ENCODE measurements at places on chromosomes 2 and 18.

DNA sequence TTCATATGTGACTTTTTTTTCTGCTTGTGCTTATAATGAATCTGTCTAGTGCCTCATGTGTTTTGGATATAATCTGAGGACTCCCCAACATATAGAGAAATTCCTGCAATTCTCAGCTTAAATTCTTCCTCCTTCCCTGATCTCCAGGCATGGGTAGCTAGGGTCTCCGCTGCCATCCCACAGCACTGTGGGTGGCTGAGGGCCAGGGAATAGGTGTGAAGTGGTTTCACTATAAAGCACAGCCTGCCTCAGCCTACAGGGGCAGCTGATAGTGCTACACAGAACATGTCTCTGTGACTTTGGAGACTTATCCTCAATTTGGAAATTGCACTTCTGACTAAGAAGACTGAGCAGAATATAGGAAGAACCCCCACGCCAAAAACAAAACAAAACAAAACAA, 137.3 kb upstream of the NABP1 start:
- no peak for DNase-seq

DNA sequence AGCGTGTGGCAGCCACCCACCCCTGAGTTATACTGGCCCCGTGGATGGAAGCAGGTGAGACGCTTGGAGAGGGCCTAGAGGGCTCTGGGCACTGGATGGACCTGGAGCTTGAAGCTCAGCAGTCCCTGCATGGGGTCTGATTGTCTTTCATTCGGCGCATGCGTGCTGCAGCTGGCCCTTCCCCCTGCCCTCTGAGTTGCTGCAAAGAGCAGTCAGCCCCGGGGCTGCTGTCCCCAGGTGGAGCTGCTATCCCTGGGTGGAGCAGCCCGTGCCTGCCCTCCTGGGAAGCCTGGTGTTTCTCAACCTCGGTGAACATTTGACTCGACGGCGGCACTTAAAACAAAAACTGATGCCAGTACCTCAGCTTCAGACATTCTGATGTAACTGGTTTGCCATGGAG, 29.6 kb downstream of the IGFBP5 start:
- DNase-seq, result no peak

GRCh38 chr2:231611273-231612108, 18.8 kb downstream of the TEX44 start:
- DNase-seq, result no peak

GRCh38 chr18:54775686-54776085, 52.6 kb upstream of the RAB27B start:
- DNase-seq, result no peak

GRCh38 chr2:117523267-117523666, 291.2 kb upstream of the DDX18 start:
- DNase-seq, result no peak

DNA sequence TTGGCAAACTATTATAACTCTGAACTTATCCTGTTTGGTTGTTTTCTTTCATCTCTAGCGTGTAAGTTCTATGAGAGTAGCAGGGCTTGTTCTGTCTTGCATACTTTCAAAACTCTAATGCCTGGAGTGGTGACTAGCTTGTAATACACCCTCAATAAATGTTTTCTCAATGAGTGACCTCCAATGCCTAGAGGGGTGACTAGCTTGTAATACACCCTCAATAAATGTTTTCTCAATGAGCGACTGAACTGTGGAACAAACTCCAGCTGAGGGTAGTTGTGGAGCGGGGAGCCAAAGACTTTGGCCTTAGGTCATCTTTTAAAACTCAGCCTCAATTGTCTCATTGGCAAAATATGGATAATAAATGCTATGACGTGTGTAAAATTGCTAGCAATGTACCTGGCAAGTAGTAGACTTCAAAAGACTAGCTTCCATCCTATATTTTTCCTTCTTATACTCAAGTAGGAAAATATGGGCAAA, 1.8 kb downstream of the GPD2 start:
- DNase-seq, result no peak

GRCh38 chr2:234917211-234917975, 34.4 kb upstream of the SH3BP4 start:
- no peak for DNase-seq

DNA sequence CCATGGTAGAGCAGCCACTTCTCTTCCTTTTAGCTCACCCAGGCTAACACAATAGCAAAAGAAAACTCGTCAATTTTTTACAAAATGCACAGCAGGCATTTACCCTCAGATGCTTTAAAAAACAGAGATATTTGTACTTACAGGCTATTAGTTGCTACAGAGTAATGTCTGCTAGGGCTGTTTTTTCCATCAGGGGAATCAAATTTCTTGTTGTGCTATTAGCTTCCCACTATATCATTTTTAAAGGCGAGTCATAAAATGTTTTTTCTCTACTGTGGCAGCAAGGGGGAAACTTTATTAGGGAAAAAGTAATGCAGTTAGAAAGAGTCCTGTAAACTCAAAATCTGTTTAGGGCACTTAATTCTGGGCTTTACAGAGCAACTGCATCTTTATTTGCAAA, 277.9 kb upstream of the THSD7B start:
- no peak for DNase-seq

DNA sequence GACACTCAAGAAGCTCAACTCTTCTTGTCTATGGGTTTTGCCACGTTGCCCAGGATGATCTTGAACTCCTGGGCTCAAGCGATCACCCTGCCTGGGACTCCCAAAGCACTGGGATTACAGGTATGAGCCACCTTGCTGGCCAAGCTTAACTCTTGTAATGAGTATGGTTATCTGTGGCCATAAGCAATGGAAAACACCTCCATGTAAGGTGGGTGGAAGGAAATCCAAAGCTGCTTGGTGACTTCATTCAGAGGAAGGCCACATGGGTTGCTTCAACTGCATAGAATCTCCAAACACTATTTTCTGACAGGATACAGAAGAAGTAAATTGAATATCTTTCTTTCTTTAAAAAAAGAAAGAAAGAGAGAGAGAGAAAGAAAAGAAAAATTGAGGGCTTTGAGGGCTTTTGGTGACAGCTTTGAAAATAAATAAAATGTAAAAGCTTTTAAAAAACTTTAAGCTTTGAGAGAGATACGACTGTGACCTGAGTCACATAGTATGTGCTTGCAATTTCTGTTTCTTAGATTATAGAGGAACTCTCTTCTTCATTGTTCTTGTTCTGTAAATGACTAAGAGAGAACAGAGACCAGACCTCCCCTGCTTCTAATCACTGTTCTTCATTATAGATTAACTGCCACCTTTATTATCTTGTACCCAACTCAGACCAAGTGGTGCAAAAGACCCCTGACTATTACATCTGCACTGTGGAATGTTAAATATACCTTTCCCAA, 123.1 kb upstream of the NDUFV2 start:
- DNase-seq, result no peak

GRCh38 chr2:213166109-213166508, 14.7 kb upstream of the IKZF2 start:
- no peak for DNase-seq

DNA sequence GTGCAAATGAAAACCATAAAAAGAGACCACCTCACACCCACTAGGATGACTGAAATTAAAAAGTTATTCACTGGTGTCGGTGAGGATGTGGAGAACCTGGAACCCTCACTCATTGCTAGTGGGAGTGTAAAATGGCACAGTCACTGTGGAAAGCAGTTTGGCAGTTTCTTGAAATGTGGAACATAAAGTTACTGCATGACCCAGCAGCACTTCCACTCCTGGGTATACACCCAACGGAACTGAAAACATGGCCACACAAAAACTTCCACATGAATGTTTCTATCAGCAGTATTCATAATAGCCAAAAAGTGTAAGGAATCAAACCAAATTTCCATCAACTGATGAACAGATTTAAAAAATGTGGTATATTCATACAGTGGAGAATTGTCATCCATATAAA, 65.1 kb upstream of the SLC66A3 start:
- no peak for DNase-seq

GRCh38 chr2:44932564-44933392, 8.7 kb upstream of the SIX3 start:
- no peak for DNase-seq

- no peak for DNase-seq
Measured at GRCh38 chr18:75962036-75962572, 532.9 kb downstream of the ZNF516 start.

DNA sequence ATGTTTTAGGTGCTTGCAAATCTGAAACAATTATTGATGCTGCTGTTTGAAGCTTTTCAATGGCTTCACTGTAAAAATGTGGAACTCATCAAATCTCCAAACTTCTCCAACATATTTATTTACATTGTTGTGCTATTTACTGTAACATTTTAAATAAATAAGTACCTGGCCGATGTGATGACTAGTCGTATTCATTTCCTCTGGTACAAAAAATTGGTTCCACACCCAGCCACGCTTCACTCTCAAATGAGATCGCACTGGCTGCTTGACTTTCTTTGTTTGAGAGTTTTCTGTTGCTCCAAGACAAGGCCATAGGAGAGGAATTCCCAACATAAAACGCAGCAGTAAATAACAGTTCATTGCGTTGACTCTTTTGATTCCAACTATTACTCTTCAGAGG, 32.0 kb downstream of the CDH19 start:
- DNase-seq, result no peak

- no peak for DNase-seq
Measured at GRCh38 chr2:47771211-47771610, 11.7 kb upstream of the MSH6 start.

DNA sequence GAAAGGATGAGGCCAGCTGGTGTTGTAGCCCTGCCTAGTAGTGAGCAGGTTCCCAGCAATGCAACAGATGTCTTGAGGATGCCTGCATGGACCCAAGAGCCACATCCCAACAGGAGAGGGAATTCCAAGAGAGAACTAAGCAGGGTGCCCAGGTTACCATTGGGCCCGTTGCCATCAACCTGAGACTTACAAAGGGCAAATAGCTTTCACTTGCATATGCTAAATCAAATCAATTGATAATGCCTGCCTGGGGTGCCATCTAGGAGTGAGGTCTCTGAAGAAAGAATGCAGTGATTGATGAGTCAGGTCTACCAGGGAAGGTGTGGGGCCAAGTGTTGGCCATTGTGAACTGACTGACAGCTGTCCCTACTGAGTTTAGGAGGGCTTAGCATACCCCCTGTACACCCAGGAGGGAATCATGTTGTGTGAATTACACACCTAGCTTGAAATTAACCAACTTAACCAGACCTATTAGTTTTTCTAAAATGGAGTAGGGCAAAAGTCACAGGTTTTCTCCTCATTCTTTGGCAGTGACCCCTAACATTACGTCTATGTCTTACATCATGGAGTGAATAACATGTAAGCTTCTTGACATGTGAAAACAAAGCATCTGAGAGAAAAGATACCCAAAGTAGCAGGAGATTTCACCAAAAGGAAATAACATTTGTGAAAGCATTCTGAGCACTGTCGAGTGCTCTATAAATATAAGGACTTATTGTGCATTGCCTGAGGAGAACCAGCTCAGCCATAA, 32.3 kb downstream of the FHOD3 start:
- DNase-seq, result no peak

DNA sequence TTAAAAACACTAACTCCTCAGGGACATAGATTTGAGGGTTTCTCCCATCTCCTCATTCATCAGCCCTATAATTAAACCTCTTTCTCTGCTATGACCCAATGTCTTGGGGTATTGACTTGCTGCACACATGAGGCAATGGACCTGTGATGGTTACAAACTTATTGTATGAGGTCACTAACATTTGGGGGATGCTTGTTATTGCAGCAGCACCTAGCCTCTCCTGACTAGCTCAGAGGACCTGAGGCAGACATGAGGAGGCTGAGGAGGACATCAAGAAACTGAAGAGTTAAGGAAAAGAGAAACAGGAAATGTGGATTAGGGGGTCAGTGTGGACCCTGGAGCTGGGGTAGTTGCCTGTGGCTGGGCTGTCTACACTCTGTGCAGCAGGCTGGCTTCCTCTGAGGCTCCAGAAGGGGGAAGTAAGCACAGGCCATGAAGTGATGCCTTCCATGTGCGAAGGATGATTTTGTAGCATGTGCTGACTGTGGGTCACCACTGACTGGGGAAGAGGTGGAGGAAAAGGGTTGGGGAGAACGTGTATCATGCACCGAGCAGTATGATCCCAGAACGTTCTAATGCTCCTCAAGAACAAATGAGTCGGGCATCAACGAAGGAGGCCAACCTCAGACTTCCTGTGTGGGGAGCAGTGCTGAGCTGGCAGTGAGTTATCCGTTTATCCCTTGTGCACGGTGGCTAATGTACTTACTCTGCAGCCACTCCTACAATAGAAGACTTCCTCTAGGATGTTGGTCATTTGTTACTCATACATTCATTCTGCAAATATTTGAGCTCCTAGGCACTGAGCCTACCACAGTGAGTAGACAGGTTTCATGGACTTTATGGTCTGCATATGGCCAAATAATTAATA, 42.1 kb upstream of the RFX8 start:
- no peak for DNase-seq

DNA sequence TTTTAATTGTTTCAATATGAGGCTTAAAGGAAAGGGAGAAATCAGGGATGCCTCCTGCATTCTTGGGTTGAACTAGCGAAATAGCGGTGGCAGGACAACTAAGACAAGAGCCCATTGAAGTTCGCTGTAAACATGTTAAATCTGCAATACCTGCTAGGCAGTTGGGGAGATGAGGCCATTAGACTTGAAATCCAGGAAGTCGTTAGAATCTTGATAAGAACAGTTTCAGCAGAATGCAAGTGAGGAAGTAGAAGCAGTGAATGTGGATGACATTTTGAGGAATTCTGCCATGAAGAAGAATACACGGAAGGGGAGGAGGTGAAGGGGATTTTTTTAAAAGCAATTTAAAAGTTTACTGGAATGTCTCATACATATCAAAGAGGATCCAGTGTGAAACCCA, 109.7 kb downstream of the LPIN1 start:
- DNase-seq, result no peak
